NCI-H1092 treated with DMSO at 0.1 percent for 48 hours (cell line): ENCODE measurements at places on chromosomes 4 and X.
A peak's percentile ranks its signal among the peaks of the same experiment; 100 is the strongest.

GRCh38 chr4:128428397-128428796 lies 140.8 kb upstream of the PGRMC2 start:
- DNase-seq, result no peak

- DNase-seq, result no peak
Observed at GRCh38 chr4:173128199-173128890, 40.3 kb upstream of the GALNT7 start.

- peak; percentile 63 for DNase-seq
Observed at GRCh38 chr4:7101692-7102515, 34.0 kb upstream of the GRPEL1 start.

DNA sequence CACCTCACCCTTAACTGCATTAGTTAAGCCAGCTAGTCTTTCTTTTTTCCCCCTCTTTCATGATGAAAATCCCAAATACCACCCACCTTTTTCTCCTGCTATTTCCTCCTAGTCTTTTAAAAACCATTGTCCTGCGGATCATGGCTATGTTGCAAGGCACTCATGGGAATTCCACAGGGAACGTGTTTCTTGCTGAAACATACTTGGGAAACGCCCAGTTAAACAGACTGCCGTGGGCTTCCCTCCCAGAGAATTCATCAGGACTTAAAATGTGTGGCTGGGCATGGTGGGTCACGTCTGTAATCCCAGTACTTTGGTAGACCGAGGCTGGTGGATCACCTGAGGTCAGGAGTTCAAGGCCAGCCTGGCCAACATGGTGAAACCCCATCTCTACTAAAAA lies 32.2 kb downstream of the XG start:
- DNase-seq, result no peak

GRCh38 chrX:455199-455598 lies 68.5 kb upstream of the PPP2R3B start:
- no peak for DNase-seq

- DNase-seq, result no peak
Observed at GRCh38 chrX:6885909-6886308, 261.6 kb upstream of the STS start.

- DNase-seq, result no peak
Observed at GRCh38 chr4:1903035-1903434, 31.8 kb downstream of the NSD2 start.

DNA sequence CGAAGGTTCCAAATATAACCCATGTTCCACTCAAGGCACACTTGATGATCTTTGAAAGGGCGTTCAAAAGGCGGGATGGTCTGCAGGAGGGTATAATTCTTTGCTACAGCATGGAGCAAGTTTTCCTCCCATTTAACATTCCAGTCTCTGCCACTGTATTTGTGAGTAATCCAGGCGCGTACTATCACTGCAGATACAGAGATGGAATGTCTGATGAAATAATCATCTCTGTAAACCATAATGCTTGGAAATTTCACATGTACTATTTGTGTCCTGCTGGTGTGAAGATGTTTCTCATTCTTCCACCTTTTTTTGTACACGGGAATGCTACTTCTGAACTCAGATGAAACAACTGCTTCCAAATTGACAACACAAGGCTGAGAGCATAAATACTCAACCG lies 15.5 kb downstream of the SEL1L3 start:
- no peak for DNase-seq

DNA sequence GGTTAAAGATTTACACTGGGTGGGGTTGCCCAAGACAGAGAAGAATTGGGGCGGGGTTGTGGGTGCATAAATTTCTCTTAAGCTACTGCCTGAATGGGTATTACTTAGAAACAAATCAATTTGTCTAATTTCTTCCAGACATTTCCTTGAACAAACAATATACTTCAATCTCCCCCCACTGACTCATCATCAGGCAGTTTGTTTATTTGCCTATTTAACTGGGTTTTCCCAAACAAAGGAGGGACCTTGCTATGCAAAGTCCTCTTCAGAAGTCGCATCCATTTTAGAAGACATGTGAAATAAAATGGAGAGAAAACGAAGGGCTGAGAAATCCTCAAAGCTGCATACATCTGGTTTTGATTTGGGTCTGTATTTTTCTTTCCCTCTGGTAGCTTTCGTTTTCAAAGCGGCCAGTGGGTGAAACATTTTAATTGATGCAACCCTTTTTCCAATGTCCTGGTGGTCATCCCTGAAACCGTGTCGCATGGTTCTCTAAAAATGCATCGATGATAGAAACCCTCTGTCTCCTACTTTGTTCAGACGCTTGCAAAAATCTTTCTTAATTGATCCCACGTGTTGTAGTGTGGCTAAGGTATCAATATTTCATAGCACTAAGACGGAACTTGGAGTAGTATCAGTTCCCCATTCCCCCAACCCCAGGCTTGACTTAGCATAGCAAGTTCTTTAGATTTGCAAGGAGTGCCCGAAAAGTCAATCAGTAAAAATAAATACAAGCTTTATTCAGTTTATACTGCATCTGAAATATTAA lies 115.1 kb upstream of the MXRA5 start:
- no peak for DNase-seq

GRCh38 chr4:61918987-61919386 lies 718.9 kb downstream of the ADGRL3 start:
- no peak for DNase-seq

GRCh38 chr4:122661176-122662160 lies 40.6 kb upstream of the IL21 start:
- no peak for DNase-seq

DNA sequence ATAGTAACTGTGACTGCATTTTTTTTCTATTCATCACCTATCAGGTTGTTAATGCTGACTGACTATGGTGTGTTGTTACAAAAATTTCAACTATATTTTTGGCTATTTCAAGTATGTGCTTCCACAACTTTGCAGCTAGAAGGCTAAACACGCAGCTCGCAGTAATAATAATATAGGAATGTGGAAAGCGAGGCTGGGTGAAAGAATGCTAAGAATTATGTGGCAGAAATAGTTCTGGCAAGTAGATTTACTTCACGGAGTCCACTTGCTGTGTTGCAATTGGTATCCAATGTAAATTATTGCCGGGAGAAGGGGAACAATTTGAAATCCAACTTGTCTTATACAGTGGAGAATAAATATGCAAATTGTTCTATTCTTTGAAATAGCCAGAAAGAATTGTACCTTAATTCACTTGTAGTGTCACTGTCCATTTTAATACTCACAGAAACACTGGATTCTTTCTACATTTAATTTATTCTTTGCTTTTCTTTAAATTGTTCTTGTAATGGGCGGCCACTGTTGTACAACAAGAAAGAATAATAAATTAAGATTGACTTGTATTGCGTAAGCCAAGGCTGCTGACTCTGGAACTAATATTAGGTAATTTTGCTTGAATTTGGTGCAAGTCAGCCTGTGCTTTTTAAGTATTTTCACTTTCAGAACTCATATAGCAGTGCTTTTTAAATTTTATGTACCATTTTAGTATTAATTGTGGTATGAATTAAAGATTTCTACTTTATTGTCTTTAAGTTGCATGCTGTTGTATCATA lies 154.9 kb downstream of the FRMPD4 start:
- DNase-seq, result no peak

DNA sequence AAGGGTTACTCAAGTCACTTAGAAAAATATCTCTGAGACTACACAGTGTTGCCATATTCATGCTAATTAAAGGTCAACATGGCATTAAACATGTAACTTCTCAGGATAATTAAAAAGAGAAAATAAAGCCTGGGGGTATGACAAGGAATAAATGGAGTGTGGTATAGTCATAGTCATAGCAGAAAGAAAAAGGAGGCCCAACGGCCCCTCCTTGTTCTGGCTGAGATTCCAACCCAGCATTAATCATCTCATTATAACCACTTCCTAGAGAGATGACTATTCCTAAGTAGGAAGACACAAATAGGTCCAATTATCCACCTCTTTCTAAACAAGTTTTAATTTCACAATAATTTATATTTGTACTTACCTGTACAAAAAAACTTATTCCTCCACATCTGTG lies 778.4 kb upstream of the AADAT start:
- DNase-seq, result no peak

DNA sequence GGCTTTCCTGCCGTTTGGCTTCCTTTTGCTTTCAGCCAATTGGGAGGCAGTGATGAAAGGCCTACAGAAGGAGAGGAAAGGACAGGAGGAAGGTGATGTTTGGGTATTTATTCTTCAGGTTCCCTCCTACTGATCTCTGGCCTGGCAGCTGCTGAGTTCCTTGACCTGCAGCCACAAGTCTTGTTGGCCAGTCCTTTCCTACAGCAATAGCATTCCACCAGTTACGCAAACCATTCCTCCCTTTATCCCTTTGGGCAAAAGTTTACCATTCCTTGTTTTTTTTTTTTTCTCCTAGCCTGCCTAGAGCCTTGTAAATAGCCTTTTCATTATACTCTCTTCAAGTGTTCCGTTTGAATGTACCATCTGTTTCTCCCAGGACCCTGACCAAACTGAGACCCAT lies 198.1 kb upstream of the FTHL17 start:
- DNase-seq, result no peak

DNA sequence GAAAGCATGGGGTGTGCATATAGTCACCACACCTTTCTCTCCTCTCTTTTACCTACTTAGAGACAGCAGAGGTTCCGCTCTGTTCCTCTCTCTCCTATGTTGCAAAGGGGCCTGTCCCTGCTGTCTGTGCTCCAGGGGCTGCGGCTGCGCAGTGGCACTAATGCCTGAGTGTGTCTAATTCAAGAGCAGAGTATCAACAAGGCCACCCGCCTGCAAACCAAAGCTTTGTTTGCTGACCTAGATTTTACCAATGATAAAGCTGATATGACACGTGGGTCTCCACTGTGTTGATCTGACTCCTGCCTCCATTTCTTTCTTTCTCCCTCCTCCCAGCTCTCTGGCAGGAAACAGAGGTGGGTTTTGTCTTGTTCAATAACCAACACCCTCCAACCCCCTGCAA lies 74.9 kb downstream of the NSG1 start:
- DNase-seq, result peak; percentile 29

GRCh38 chr4:153616006-153616555 lies 68.0 kb upstream of the TLR2 start:
- DNase-seq, result no peak

- DNase-seq, result no peak
Observed at GRCh38 chrX:30161043-30161442, 54.3 kb upstream of the MAGEB2 start.

GRCh38 chr4:188037003-188037713 lies 41.6 kb downstream of the ZFP42 start:
- DNase-seq, result no peak

GRCh38 chr4:107863416-107863815 lies 38.7 kb downstream of the SGMS2 start:
- no peak for DNase-seq

- peak; percentile 26 for DNase-seq
Observed at GRCh38 chrX:16671005-16671404, 21.0 kb downstream of the S100G start.

- no peak for DNase-seq
Observed at GRCh38 chr4:53480909-53481308, 103.5 kb downstream of the FIP1L1 start.

GRCh38 chr4:101156619-101157310 lies 190.6 kb downstream of the PPP3CA start:
- DNase-seq, result no peak

GRCh38 chr4:76364763-76365162 lies 56.2 kb downstream of the CCDC158 start:
- no peak for DNase-seq

DNA sequence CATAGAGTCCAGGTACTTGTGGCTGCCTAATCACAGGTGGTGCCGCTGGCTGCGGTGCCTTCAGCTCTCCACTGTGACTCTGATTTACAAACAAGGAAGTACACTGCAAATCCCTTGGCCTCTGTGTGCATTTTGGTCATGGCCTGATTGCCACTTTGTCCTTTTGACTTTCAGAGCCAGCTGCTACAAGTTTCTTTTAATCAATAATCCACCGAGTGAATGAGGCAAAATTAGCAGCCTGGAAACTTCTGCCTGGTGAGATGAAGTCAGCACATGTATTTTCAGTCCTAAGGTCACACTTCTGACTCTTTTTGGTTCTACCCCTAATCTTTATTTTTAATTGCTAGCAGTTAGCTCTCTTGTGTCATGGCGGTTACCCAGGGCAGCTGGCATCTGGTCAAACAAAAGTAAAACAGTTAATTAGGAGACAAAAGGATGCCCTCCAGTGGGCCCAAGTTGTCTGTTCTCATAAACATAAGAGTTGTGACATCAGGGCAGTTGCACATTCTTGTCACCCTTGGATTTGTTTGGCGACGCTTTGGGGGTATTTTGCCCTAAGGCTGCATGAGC lies 62.3 kb upstream of the LNX1 start:
- DNase-seq, result peak; percentile 72

GRCh38 chr4:103075894-103076746 lies 441 bp downstream of the SLC9B2 start:
- peak; percentile 83 for DNase-seq

DNA sequence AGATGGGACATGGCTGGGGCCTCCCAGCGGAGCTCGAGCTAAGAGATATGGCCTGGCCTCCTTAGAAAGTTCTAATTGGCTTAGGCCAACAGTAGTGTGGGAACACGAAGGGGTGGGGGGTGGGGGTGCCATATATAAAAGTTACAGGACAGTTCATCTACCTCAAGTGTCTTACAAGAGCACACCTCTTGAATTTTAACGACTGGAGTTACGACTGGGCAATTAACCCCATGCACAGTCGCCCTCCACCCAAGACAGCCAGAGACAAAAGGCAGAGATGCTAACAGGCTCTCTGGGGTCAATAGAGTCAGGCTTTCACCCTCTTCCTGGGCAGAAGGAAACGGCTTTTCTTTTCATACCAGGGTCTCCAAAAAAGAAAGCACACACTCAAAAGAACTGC lies 302.2 kb downstream of the BCOR start:
- no peak for DNase-seq

- peak; percentile 31 for DNase-seq
Observed at GRCh38 chr4:114599903-114600552, 1.4 kb downstream of the UGT8 start.

DNA sequence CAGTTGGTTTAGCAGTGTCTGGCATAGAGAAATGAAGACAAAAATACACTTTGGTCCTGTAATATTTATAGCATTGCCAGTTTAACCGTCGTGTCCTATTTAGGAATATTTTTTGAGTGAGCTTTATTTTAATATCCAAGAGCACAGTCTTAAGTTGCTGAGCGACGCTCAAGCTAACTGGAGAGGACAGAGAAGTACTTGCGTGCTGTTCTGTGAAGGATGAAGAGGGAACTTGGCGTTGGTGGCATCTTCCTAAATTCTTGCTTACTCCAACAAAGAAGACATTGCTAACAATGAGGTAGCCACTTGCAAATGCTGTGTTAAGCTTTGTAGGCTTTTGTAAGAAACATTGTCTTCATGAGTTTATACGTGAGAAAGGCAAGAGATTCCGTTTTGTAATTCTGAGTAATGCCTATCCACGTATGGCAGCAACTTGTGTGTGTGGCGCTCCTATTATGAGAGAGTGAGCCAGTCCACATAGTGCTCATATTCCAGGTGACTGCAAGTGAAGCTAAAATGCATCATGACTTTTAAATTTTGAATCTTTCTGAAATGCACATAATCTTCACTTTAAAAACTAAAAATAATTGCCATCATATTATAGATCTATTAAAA lies 50.6 kb downstream of the SYNPO2 start:
- DNase-seq, result no peak

GRCh38 chr4:20362148-20362547 lies 110.4 kb downstream of the SLIT2 start:
- DNase-seq, result peak; percentile 86
